Ovary (tissue), 10 donors: ENCODE measurements at places on chromosomes 2 and 18. TPM values are rescaled to one million over a fixed set of nuclear protein-coding genes. Genes with fewer than 3 reads are reported as not detected.

The RAB6C gene
- 0.08 TPM for polyA plus RNA-seq

The LYG2 gene
- polyA plus RNA-seq: not detected

The GBX2 gene
- polyA plus RNA-seq: not detected

The OR6B2 gene
- not detected for polyA plus RNA-seq

The CELF4 gene
- polyA plus RNA-seq: 0.20 TPM
